Naive thymus-derived CD4-positive, alpha-beta T cell (primary cell): ENCODE measurements at places on chromosomes 7 and 10. TPM values are rescaled to one million over a fixed set of nuclear protein-coding genes. Genes with fewer than 3 reads are reported as not detected.

DNA sequence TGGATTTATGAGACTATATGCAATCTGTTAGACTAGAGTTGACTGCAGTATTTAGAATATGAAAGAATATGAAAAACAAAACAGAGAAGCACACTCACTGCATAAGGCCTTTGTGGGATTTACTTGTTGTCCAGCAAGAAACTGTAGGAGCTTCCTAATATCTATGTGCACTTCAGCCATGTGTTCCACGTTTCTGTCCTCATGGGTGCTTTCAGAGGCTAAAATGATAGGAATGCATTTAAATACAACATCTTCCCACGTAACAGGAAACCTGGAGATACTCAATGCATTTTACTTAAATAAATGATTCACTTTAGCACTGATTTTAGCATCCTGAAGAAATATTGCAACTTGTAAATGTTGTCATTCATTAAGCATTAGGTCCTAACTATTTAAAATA, 11.7 kb downstream of the HUS1 start:
- H3K27ac ChIP-seq: no peak overlapping the region
- no peak for DNase-seq
- no peak overlapping the region for H3K4me3 ChIP-seq
- no peaks in the 10 kb centered on the region for H3K27me3 ChIP-seq
- peaks cover 17% of the 10 kb centered on the region for H3K36me3 ChIP-seq

DNA sequence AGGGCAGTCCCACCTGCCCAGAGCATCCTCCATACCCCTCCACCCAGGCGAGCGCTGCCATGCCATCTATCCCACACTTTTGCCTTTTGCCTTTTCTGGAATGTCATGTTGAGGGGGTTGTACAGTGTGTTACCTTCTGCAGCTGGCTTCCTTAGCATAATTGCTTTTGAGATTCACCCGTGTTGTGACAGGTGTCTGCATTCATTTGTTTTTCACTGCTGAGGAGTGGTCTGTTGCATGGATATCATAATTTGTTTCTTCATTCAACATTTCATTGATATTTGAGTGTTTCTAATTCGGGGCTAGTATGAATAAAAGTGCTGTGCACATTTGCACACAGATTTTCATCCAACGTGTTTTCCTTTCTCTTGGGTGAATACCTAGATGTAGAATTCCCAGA, 353.9 kb downstream of the PAXIP1 start:
- H3K36me3 ChIP-seq: no peaks in the 10 kb centered on the region
- no peaks in the 10 kb centered on the region for H3K4me1 ChIP-seq
- H3K27ac ChIP-seq: no peak overlapping the region
- H3K27me3 ChIP-seq: no peaks in the 10 kb centered on the region
- no peak overlapping the region for H3K4me3 ChIP-seq
- no peak for DNase-seq

- no peaks in the 10 kb centered on the region for H3K4me1 ChIP-seq
- no peak overlapping the region for H3K4me3 ChIP-seq
- no peaks in the 10 kb centered on the region for H3K27me3 ChIP-seq
- no peaks in the 10 kb centered on the region for H3K36me3 ChIP-seq
- no peak for DNase-seq
- no peak overlapping the region for H3K27ac ChIP-seq
Measured at GRCh38 chr10:23031318-23031717, 64.1 kb upstream of the MSRB2 start.

DNA sequence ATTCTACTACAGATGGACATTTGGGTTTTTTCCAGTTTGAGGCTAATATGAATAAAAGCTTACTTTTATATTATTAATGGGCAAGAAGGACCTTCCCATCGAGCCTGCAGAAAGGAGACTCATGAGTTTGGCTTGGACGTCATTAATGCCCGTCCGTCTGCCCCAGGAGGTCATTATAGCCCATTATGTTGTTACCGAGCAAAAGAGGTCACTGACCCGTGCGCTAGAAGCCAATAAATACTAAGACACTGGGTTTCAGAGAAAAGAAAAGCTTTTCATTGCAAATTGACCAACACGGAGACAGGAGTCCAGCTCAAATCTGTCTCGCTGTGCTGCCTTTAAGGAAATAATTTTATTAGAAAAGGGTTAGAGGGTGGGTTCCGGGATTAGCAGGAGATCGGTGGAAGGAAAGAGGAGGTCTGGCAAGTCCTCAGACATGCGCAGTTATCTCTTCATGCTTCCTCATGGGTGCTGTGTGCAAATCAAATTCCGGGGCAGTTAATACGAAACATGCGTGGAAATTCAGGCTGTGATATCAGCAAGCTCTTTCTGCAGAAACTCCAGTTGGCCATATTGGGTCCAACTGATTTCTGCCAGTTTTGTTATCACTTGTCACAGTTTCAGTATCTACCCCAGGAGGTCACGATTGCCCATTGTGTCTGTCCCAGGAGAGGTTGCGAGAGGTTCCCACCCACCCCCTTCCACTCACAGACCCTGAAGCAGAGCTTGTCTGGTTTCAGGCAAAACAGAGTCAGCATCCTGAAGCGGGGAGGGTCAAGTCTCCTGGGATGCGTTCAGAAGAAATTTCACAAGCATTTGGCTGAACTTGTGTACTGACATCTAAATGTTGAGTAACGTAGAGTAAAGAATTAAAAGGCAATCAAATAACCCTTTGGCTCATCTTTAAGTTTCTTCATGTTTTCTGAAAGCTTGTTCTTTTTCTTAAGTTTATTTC, 1.1 kb upstream of the GALNTL5 start:
- no peaks in the 10 kb centered on the region for H3K36me3 ChIP-seq
- DNase-seq: no peak
- H3K4me1 ChIP-seq: no peaks in the 10 kb centered on the region
- H3K27me3 ChIP-seq: no peaks in the 10 kb centered on the region
- H3K4me3 ChIP-seq: no peak overlapping the region
- no peak overlapping the region for H3K27ac ChIP-seq

DNA sequence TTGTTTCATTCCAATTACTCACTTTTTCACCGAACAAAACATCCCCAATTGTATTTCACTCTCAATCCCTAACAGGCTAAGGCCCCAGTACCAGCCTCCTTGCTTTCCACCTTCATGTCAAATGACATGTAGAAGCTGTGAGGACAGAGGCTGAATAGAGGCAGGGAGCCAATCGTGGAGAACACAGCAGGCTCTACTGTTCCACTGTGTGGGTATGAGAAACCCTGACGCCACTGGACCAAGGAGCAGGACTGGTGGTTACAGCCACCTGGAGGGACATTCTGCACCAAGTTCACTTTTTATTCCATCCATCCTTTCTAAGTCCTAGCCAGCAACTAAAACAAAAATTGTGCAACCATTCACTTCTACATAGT, 502.8 kb downstream of the SORCS1 start:
- no peak for DNase-seq
- H3K4me1 ChIP-seq: no peaks in the 10 kb centered on the region
- no peak overlapping the region for H3K27ac ChIP-seq
- no peak overlapping the region for H3K4me3 ChIP-seq
- H3K36me3 ChIP-seq: no peaks in the 10 kb centered on the region

DNA sequence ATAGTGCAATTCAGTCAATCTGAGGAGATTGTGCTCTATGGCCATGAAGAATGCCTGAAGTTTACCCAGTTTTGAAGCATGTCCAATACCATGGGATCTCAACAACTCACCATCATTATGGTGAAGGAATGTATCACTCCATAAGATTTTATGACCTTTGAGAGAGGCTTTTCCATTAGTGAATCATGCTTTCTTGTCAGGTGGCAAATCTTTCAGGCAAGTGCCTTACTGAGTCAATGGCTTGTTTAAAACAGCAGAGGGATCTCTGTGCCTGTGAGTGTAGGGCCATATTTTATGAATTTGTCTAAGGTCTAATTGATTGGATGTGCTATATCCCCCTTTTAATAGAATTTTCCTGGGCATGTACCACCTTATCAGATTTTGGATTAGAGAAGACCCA, 131.5 kb downstream of the CCDC7 start:
- H3K27me3 ChIP-seq: no peaks in the 10 kb centered on the region
- H3K4me3 ChIP-seq: no peak overlapping the region
- H3K27ac ChIP-seq: no peak overlapping the region
- DNase-seq: no peak
- H3K4me1 ChIP-seq: no peaks in the 10 kb centered on the region

DNA sequence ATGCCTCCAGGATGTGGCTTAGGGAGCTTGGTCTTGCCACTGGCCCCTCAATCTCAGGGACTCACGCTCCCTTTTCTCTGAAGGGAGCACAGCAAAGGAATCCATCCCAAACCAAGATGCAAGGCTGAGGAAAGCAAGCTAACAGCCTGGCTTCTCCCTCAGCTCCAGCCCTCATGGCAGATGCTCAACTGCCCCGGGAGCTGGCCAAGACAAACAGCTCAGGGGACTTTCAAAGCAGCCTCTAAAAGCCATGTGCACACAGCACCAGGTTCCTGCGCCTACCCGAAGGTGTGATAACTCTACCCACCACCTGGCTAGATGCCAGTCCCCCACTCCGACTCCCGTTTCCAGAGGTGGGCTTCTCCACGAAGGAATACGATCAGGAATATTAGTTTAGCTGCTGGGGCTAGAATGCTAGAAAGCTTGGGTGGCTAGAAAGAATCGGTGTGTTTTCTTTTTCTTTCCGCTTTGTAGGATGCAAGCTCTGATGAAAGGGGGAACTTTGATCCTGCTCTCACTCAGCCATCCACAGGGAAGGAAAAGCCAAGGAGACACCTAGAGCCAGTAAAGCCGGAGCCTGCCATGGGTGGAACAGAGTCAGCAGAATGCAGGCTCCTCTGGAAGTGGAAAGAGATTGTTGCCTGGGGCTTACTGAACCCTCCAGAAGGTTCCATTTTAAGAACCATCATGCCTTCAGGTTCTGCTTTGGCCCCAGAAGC, 89.0 kb upstream of the FGFR2 start:
- H3K36me3 ChIP-seq: no peaks in the 10 kb centered on the region
- no peaks in the 10 kb centered on the region for H3K27me3 ChIP-seq
- no peak overlapping the region for H3K27ac ChIP-seq
- no peaks in the 10 kb centered on the region for H3K4me1 ChIP-seq

DNA sequence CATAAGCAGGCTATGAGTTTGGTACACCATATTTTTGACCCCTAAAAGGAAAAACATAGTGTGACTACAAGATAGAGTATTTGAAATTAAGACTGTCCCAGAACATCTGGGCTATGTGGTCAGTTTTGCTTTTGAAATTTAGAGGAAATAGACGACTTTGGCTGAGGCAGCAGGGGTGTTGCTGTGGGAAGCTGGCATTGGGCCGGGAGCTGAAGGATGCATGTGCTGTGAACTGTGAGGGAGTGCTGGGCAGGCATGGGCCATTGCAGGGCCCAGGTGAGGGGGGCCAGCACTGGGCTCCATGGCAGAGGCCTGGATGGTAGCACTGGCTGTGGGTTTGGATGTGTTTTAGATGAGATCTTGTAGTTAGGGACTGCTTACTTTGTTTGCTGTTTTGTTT, 168.3 kb downstream of the BMPER start:
- H3K27ac ChIP-seq: no peak overlapping the region
- no peaks in the 10 kb centered on the region for H3K36me3 ChIP-seq
- H3K27me3 ChIP-seq: no peaks in the 10 kb centered on the region
- H3K4me1 ChIP-seq: no peaks in the 10 kb centered on the region
- DNase-seq: no peak

- no peak overlapping the region for H3K27ac ChIP-seq
- no peaks in the 10 kb centered on the region for H3K4me1 ChIP-seq
- no peak overlapping the region for H3K4me3 ChIP-seq
- H3K36me3 ChIP-seq: no peaks in the 10 kb centered on the region
- H3K27me3 ChIP-seq: no peaks in the 10 kb centered on the region
Measured at GRCh38 chr10:105149371-105149891, 508.3 kb downstream of the SORCS3 start.

GRCh38 chr10:89521368-89521767, 14.0 kb downstream of the SLC16A12 start:
- DNase-seq: no peak
- no peaks in the 10 kb centered on the region for H3K4me1 ChIP-seq
- H3K36me3 ChIP-seq: no peaks in the 10 kb centered on the region
- no peak overlapping the region for H3K4me3 ChIP-seq
- H3K27me3 ChIP-seq: no peaks in the 10 kb centered on the region
- H3K27ac ChIP-seq: no peak overlapping the region

DNA sequence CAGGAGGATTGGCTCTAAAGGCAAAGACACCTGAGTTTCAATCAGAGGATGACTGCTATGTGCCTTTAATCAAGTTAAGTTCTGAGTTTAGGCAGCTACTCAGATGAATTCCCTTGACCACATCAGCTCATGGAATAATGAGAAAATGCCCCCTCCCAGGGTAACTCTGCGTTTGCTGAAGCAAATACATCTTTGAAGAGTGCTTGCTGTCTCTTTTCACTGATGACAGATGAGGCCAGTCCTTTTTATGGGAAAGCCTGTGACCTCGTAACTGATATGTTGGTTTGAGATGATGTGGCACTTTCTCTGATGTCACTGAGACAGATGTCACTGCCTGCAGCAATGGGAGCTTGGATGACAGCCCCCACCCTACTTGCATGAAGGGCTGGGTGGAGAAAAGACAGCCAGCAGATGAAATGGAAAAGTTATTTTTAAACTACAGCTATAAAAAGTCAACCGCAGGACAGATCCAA, 43.7 kb upstream of the DGKI start:
- DNase-seq: no peak
- H3K27ac ChIP-seq: no peak overlapping the region
- no peaks in the 10 kb centered on the region for H3K4me1 ChIP-seq
- H3K36me3 ChIP-seq: no peaks in the 10 kb centered on the region
- H3K4me3 ChIP-seq: no peak overlapping the region

- no peaks in the 10 kb centered on the region for H3K36me3 ChIP-seq
- no peak for DNase-seq
- no peaks in the 10 kb centered on the region for H3K27me3 ChIP-seq
- no peak overlapping the region for H3K27ac ChIP-seq
- peaks cover 12% of the 10 kb centered on the region for H3K4me1 ChIP-seq
Measured at GRCh38 chr7:38411404-38411803, 138.0 kb upstream of the TARP start.

DNA sequence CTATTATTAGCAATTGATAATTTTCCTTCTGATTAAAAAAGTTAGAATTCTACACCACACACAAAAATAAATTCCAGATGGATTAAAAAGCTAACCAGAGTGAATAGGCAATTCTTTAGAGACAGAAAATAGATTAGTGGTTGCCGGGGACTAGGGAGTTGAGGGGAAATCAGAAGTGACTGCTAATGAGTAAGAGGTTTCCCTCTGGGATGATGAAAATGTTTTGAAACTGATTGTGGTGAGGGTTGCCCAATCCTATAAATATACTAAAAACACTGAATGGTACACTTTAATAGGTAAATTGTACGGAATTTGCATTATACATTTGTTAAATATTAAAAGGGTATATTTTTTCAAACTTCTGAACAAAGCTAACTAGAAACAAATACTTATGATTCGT, 214.9 kb downstream of the GPAM start:
- no peaks in the 10 kb centered on the region for H3K27me3 ChIP-seq
- no peak for DNase-seq
- no peaks in the 10 kb centered on the region for H3K4me1 ChIP-seq
- H3K27ac ChIP-seq: no peak overlapping the region

- H3K36me3 ChIP-seq: no peaks in the 10 kb centered on the region
- no peak overlapping the region for H3K4me3 ChIP-seq
- H3K4me1 ChIP-seq: no peaks in the 10 kb centered on the region
- H3K27ac ChIP-seq: no peak overlapping the region
- DNase-seq: no peak
- no peaks in the 10 kb centered on the region for H3K27me3 ChIP-seq
Measured at GRCh38 chr7:75033826-75034225, 39.8 kb downstream of the RCC1L start.

GRCh38 chr10:59957975-59958374, 51.6 kb upstream of the CCDC6 start:
- no peaks in the 10 kb centered on the region for H3K27me3 ChIP-seq
- H3K27ac ChIP-seq: no peak overlapping the region
- DNase-seq: no peak
- H3K4me1 ChIP-seq: no peaks in the 10 kb centered on the region

Gene GIMAP1
- total RNA-seq: 32.6 and 37.4 TPM in 2 replicates

Gene TMEM176A
- total RNA-seq: not detected

Gene ATP6V0A4
- not detected in 2 replicates for total RNA-seq

Gene TAS2R41
- total RNA-seq: 1.9 TPM

Gene GIMAP6
- total RNA-seq: 160 TPM

Gene SLIT1
- total RNA-seq: 0.19 TPM

Gene PRPS1L1
- not detected for total RNA-seq

Gene PPP1R17
- total RNA-seq: not detected in 2 replicates
